ENCODE measurements at places on chromosomes 1 and 21.

- DNase-seq: no peak
Measured at GRCh38 chr1:227420147-227420546, 101.9 kb upstream of the CDC42BPA start.

DNA sequence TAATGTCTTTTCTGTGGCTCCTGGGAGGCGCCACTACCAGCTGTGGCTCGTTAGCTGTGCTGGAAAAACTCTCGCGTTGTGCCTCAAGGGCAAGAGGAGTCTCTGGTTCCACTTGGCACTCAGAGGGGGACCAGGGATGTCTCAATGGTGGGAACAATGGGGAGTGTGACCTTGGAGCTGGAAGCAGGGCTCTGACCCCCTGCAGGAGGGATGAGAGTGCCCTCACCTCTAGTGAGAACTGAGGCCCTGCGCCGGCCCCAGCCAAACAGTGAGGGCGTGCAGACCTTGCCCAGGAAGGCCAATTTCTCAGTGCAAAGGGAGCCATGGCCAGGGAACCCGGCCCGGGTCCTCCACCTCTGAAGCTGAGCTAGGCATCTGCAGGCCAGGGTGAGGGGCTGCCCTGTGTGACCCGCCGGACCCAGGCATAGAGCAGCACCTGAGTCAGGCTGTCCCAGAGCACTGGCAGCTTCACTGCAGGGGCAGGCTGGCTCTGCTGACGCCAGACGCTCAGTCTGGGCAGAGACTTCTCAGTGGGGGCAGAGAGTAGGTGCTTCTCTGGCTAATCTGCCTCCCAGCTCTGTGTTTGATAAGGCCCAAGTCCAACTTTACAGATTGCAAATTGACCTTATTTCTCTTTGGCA, 1.8 kb downstream of the RD3 start:
- no peak for DNase-seq

DNA sequence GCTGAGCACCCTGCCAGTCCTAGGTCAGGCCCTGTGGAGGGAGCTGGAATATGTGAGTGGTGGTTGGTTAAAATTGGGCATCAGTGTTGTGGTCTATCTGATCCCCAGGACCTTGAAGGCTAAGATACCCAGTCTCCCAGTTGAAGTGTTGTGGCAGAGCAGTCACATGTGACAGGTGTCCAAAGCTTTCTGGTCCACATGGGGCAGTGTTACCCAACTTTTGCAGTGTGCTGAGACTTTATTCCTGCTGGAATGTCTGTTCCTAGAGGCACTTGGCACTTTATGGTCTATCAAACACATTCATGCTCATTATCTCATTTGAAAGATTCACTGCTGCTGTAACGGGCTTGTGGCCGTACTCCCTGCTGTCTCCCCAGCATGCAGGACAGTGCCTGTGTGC, 21.0 kb upstream of the LORICRIN start:
- no peak for DNase-seq

GRCh38 chr1:58422436-58422835, 124.1 kb downstream of the OMA1 start:
- DNase-seq: no peak

DNA sequence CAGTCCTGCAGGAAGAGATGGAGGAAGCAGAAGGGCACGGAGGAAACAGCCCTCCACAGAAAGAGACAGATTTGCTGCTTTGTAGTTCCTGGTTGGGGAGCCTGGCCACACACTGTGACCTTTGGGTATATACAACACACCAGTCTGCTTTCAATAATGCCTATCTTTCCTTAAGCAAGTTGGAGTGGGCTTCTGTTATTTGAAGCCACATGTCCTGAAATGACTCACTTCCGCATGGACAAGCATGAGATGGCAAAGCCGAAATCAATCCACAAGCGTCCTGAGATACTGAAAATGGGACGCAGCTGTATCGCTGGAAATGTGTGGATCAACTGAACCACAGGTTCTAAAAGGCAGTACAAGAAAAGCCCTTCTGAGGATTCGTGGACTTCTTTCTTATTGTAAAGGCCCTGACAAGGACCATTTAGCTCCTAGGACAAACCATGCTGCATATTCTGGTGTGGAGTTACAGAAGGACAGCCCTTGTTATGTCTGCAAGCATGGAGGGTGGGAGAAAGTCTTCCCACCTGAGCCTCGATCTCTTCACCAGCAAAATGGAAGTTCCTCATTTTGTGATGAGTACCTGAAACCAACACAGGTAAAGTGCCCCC, 22.7 kb upstream of the FHAD1 start:
- DNase-seq: no peak

DNA sequence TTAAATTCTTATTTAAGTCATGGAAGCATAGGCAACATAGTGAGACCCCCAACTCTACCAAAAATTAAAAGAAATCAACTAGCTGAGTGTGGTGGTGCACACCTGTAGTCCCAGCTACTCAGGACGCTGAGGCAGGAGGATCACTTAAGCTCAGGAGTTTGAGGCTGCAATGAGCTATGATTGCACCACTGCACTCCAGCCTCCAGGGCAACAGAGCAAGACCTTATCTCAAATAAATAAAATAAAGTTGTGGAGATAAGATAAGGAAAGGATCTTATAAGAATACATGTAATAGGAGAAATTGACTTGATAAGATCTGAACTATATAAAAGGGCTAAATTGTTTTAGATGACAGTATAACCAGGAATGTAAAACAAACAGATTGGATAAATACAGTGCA, 2.3 kb upstream of the BATF3 start:
- DNase-seq: no peak

DNA sequence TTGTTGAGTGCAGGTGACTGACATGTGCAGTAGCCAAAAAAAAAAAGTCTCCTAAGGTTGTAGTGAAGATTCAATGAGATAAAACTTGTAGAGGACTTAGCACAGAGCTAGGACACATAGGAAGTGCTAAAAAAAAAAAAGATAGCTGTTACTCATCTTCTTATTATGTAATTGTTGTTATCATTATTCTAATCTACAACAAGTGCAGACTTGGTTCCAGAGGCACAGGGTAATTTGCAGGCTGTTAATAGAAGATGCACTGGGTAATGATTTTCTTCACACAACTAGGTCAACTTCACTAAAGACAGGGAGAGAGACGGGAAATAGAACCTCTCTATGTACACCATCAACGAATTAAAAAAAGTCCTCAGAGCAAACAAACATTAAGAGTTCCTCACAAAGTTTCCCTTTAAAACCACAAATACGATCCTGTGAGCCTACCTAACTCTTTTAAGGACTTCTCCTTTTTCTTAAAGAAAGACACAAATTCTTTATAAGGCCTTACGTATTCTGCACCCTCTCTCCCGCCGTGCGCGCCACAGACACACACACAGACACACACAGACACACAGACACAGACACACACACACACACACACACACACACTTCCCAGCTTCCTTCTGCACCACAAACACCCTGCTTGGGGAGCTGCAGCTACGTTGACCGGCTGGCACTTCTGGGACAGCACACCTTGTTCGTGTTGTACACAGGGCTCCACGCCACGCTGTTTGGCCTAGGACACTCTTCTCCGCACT, 49.8 kb upstream of the GADD45A start:
- no peak for DNase-seq

DNA sequence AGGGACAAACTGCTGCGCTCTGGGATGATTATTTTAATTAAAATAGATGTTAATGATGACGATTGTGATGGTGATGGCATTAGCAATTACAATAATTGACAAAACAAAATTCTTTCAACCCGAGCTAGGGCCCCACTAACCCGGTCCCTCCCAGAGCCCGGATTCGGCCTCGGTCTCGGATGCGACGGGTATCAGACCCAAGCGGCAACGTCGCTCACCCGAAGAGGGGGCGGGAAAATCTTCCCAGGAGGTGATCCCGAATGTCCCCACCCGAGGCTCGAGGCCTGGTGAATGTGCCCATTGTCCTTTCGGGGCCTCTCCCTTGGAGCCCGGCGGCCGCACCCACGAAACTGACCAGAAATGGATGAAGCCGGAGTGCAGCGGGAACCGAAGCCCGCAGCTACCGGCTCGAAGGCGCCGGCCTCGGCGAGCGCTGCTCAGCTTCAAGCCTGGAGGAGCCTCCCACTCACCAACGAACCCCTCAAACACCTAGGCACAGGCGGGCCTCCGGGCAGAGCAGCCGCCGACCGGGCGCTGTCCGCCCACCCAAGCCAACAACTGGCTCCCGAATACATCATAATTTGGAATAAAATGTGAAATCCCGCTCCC, 1.2 kb downstream of the TAL1 start:
- DNase-seq: no peak

DNA sequence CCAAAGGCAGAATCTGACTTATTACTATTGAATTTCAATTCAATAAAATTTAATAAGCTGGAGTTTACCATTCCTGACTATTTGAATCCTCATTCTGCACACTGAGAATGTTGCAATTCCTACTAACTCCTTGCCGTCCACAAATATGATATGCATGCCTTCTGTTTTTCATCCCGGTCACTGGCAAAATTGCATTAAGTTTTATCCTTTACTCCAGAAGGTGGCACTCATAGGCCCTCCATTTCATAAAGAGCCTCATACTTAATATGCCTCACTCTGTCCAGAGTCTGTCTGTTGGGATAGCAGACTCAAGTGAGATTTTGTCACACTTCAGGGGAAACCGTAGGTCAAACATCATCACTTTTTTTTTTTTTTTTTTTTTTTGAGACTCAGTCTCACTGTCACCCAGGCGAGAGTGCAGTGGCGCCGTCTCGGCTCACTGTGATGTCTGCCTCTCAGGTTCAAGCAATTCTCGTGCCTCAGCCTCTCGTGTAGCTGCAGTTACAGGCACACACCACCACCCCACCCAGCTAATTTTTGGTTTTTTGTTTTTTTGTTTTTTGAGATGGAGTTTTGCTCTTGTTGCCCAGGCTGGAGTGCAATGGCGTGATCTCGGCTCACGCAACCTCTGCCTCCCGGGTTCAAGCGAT, 27.3 kb downstream of the F11R start:
- DNase-seq: no peak

DNA sequence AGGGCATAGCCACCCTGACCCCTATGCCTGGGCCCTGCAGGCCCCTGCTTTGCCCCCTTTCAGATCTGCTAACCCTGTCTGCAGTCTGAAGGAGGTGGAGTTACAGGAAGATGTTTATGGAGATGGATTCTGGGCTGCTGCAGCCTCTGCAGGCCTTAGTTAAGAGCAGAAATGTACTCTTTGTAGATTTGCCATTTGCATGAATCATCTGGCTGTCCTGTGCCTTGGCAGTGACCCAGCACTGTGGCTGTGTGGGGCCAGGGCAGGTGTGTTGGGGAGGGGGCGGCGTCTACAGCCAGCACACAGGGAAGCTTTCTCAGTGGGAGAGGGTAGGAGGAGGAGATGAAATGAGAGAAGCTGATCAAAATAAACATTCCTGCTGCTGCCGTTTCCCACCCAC, 867.3 kb downstream of the PLA2G4A start:
- DNase-seq: no peak

DNA sequence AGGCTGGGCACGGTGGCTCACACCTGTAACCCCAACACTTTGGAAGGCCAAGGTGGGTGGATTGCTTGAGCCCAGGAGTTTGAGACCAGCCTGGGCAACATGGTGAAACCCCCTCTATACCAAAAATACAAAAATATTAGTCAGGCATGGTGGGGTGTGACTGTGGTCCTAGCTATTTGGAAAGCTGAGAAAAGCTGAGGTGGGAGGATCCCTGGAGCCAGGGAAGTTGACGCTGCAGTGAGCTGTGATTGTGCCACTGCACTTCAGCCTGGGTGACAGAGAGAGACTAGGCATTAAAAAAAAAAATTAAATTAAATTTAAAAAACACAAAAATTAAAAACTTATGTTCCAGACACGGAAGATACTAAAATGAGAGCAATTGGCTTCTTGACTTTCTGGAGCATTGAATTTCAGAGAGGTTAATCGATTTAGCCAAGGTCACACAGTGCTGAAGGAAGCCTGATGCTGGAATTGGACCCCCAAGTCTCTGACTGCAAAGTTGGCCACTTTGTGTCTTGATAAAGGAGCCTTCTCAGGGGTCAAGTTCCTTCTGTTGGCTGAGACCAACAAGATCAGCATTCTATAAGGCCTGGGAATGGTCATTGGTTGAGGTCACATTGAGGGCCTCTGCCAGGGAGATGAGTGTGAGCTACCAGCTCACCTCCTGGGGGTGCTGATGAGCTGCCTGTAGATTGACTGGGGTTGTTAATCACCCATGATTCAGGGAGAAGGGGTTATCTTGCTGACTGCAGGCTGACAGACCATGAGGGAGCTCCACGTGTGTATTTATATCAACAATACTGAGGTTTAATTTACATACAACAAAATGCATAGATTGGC, 54.3 kb downstream of the RPS6KA1 start:
- no peak for DNase-seq

- DNase-seq: no peak
Measured at GRCh38 chr1:30064547-30064946, 658.8 kb downstream of the MATN1 start.

GRCh38 chr1:152906023-152906565, 2.3 kb upstream of the IVL start:
- no peak for DNase-seq
